ENCODE measurements at places on chromosomes 3 and 15. TPM values are rescaled to one million over a fixed set of nuclear protein-coding genes. Genes with fewer than 3 reads are reported as not detected.

USP50 gene
- total RNA-seq, result not detected

EPB42 gene
- 5.3 TPM for total RNA-seq

TP63 gene
- total RNA-seq, result 8.9 TPM

KY gene
- 13.8 TPM for total RNA-seq

GNAT1 gene
- 66.7 TPM for total RNA-seq

CP gene
- total RNA-seq, result 47.8 TPM

PYGO1 gene
- total RNA-seq, result 36.4 TPM

SERP1 gene
- 112 TPM for total RNA-seq

NR2E3 gene
- 218 TPM for total RNA-seq

NANOGP8 gene
- not detected for total RNA-seq

UCN2 gene
- 0.33 TPM for total RNA-seq

SYNPR gene
- 21.0 TPM for total RNA-seq

GRK7 gene
- total RNA-seq, result 1.3 TPM

SYNM gene
- 32.7 TPM for total RNA-seq

CISH gene
- 3.3 TPM for total RNA-seq

BSN gene
- 14.3 TPM for total RNA-seq

GPR87 gene
- 1.3 TPM for total RNA-seq

ZNF80 gene
- total RNA-seq, result not detected

PSTPIP1 gene
- 3.4 TPM for total RNA-seq

EFHB gene
- 1.8 TPM for total RNA-seq

CCRL2 gene
- total RNA-seq, result 1.7 TPM

TXNRD3 gene
- 15.3 TPM for total RNA-seq

STARD5 gene
- total RNA-seq, result 5.1 TPM

CTXN2 gene
- total RNA-seq, result not detected

DNAJB8 gene
- not detected for total RNA-seq

CERS3 gene
- 0.71 TPM for total RNA-seq

ZPLD1 gene
- total RNA-seq, result 1.9 TPM

TM4SF4 gene
- not detected for total RNA-seq

SEMA7A gene
- total RNA-seq, result 14.7 TPM

LHFPL4 gene
- total RNA-seq, result 16.8 TPM

GOLGA8Q gene
- 5.9 TPM for total RNA-seq

P2RY12 gene
- 3.0 TPM for total RNA-seq

CMSS1 gene
- total RNA-seq, result 19.1 TPM

AHSG gene
- total RNA-seq, result not detected

FNDC3B gene
- total RNA-seq, result 109 TPM

EPHB1 gene
- total RNA-seq, result 8.7 TPM
